Left kidney (tissue), 8 donors: ENCODE measurements at places on chromosomes 12 and 14. TPM values are rescaled to one million over a fixed set of nuclear protein-coding genes. Genes with fewer than 3 reads are reported as not detected.

DNA sequence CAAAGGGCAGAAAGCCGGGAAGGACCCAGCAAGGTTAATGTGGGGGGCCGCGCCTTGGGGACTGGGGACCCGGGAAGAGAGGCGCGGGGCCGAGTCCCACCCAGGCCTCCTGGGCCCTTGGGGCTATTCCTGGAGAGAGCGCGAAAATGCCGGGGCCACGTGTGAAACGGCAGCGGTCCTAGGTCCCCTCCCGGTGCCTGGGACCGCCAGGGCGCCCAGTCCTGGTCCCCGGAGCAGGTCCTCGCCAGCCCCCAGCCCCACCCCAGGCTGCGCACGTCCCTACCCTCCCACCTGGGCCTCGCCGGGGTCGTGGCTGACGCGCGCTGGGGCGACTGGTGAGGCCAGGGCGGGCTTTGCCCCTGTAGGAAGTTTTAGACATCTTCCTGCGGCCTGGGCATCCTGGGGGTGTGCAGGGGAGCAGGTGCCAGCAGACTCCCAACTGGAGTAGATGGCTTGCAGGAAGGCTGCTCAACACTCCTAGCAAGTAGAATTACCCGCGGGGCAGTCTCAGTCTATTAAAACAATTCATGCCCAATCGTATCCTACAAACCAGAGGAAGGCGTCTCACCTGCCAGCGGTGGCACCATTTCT lies 708 bp downstream of the FAR2 start:
- peak; percentile 30 for DNase-seq

DNA sequence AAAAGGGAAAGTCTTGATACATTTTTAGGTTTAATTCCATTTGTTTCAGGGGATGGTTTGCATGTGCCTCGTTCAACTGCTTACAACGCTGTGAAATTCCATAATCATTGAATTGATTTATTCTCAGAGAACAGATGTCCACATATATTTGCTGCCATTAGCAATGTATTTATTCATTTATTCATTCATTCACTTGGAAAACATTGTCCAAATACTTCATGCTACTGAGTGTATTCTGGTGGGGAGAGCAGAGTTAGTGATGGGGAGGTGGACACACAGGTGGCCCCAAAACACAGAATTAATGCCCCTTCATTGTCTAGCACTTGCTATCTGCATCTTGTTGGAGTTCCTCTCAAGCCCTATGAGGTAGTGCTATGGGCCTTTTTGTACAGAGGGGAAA lies 141.2 kb upstream of the PARP11 start:
- no peak for DNase-seq

DNA sequence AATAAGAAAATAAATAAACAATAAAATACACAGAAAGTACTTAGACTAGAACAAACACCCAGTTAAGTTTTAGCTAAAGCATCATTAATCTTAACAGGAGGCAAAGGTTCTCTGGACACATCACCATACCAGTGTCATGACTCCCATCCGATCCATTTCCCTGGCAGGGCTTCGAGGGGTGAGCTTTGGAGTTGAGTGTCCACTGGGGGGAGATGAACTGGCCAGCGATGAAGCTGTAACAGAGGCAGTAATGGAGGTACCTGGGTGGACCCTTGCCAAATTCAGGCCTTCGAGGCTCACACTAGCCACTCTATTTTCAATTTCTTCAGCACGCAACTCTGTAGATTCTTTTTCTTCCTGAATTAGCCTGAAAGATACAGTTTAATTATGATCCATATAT lies 269.5 kb downstream of the ACSS3 start:
- no peak for DNase-seq

DNA sequence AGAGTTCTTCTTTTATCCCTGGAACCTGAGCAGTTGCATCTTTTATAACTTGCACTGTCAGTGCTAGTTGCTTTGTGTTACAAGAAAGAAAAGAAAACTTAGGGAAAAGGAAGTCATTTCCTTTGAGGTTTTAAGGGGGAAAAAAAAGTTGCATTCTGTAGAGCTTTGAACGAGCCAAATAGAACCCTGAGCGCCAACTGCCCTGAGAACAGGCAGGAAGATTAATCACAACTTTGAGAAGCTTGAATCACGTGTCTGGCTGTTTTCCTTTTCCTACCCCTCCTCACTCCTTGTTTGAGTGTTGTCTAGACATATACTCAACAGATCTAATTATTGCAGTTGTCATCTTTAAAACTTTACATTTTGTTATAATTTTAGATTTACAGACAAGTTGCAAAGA lies 12.5 kb downstream of the PCNX1 start:
- no peak for DNase-seq

DNA sequence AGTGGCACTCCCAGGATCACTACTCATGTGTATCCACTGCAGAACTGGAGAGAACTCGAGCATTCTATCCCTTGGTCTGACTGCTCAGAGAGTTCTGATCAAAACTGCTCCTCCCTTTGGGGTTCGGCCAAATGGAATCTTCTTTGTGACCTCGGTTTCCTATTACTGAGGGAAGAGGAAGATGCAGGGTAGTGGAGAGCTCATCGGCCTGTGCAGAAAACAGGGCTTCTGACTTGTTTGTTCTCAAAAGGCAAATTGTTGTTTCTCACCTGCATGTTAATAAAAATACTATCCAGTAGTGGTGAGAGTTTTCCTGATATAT lies 17.1 kb upstream of the AKAP6 start:
- no peak for DNase-seq

- no peak for DNase-seq
These were observed 43.6 kb upstream of the DDX11 start for GRCh38 chr12:31029916-31030562.

DNA sequence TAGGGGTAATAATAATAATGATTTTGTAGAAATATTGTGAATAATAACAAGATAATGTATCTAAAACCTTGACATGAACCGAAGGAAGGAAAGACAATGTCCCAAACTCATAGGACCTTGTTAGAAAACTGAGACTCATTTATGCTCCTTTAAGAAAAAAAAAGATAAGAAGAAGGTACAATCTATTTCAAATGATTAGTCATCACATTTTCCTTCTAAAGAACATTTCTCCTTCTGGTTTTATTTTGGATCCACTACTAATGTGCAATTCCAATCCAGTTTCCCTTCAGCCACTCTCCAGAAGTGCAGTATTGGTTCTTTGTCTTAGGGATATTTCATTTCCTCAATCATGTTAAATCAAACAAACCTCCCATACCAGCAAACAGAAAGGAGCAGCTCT lies 526.7 kb downstream of the FUT8 start:
- DNase-seq: no peak

DNA sequence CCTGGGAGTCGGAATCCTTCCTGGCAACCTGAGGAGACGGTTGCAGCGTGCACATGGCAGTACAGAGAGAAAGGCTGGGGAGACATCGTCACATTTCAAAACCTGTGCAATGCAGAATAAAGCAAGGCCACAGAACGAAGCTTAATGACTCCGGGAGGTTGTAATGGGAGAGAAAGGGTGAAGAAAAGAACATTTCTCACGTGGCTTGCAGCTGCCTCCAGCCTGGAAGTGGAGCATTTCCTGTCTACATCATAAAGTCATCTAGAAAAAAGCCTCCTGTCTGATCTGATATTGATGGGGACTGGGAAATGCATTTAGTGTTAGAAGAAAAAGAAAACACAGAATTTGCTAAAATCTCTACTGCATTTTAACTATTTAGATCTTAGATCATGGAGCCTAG lies 209.3 kb downstream of the TMEM132C start:
- peak; percentile 28 for DNase-seq

GRCh38 chr12:118980407-118981014 lies 830 bp upstream of the SRRM4 start:
- no peak for DNase-seq

TMEM253 gene
- 1.3 TPM for polyA plus RNA-seq

DNA sequence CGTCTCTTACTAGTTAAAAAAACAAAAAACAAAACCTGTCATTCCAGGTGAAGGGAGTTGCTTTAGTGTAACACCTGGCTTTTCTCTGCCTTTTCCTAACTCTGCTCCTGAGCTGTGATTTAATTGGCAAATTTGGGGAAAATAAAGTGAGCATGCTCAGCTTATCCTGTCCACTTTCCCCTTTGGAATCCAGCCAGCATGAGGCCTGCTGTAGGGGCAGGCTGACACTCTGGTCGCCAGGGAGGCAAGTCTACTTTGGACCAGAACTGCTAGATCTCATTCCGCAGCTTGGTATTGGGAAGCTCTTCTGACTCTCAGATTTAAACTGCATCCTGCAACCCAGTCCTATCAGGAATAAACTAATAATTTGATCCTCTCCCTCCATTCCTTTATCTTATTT lies 30.1 kb downstream of the CDKN1B start:
- no peak for DNase-seq

VDR gene
- polyA plus RNA-seq: 3.1 TPM

DNA sequence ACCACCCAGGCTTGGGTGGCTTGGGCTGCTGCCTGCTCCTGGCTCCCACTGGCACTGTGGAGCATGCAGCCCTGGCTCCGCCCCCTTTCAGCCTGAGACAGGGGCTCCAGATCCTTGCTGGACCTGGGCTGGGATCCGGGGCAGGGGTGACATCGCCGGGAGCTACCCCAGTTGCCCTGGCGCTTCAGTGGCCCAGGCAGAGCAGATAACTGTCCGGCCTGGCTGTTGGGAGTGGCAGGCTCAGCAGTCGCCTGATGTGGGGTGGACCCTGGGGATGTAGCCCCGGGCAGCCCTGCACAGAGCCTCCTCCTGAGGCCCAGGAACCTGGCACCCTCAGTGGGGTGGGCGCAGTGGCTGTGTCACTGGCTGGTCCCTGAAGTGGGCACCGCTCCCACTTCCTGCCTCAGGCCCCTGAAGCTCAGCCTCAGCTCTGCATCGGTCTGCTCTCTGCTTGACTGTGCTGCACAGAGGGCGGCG lies 57.9 kb downstream of the FUT8 start:
- DNase-seq: no peak

DNA sequence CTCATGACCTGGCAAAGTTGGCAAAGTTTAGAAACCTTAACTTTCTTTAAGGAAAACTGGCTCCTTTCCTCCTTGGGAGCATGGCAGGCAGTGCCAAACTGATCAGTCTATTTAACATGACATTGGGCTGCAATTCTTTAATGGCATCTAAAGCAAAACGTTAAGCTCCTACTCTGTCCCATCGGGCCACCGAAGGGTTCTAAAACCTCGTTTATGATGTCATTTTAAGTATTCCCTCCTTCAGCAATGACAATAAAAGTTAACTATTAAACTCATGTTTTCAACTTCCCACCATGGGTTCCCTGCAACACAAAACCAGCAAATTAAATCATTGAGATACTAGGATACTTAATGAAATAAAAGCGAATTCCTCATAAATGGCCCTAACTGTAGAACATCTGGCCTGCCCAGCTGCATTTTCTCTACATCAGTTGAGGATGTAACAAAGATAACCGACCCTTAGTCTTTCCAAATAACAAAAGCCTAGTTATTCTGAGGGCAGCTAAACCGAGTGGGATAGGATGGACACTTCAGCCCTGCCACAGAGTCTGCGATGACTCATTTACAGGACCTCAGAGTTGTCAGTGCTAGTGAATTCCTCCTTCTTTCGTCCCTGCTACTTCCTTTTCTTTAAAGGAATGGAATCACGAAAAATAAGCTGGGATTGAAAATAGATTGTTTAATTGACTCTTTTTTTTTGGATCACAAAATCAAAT lies 34.5 kb upstream of the RIC8B start:
- no peak for DNase-seq

GRCh38 chr12:87687362-87687761 lies 341.8 kb downstream of the C12orf50 start:
- peak; percentile 12 for DNase-seq

SLC5A8 gene
- 33.1 TPM for polyA plus RNA-seq

TBC1D30 gene
- 5.1 TPM for polyA plus RNA-seq

DNA sequence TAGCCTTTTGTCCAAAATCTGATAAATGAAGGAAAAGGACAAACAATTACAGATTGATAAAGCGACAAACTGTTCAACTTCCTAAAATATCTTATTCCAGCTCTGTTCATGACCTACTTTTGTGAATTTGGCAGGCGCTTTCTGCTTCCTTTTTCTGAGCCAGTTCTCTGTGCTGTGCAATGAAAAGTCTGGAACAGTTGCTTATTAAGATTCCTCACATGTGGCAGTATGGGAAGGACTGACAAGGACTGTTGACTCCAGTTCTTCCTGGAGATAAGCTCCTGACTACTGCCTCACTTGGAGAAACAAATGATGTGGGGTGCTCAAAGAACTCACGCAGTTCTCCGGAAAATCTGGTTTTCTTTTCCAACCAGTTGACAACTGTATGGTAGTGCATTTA lies 58.3 kb upstream of the ANP32D start:
- DNase-seq: no peak

- DNase-seq: no peak
These were observed 593.0 kb downstream of the VRK1 start for GRCh38 chr14:97390096-97390724.

NR1H4 gene
- polyA plus RNA-seq: 15.0 TPM

DNA sequence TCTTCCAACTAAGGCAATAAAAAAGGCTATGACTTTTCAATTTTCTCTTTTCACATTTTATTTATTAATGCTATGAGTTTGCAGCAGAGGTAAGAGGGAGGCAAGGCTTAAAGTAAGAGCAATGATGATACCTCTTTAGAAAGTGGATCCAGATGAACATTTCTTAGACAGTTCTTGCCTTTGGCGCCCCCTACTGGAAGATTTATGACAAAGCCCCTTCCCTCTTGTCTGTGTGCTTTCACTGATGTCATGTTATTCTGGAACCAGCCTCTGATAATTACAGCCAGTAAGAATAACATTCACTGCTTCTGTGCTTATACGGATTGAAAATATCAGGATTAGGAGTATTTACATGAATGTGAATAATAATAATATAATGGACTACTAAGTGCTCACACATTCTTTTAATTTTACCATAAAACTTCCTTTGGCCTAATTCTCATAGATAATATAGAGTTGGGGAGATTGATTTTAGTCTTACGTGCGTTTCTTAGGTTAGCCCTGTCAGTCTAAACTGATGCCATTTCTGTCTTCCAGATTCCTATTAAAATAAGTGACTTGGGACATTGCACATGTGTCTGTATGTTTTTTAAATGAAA lies 1929.9 kb upstream of the SEL1L start:
- DNase-seq: peak; percentile 49

DNA sequence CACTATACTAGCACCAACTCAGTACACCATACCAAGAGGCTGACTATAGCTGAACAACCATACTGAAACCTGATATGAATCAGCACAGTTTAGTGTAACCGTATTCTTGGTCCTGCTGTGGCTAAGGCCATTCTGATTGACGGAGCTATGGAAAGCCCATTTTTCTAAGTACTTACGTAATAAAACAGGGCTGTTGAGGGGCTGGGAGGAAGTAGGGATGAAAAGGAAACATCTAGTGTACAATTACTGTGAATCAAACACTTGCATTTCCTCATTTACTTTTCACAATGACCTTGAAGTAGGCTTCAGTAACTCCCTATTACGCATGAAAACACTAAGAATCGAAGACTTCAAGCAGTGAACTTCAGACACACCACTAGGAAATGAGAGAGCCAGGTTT lies 198.2 kb downstream of the BTG1 start:
- no peak for DNase-seq

- no peak for DNase-seq
These were observed 33.7 kb upstream of the PPP1CC start for GRCh38 chr12:110776410-110776809.

DNA sequence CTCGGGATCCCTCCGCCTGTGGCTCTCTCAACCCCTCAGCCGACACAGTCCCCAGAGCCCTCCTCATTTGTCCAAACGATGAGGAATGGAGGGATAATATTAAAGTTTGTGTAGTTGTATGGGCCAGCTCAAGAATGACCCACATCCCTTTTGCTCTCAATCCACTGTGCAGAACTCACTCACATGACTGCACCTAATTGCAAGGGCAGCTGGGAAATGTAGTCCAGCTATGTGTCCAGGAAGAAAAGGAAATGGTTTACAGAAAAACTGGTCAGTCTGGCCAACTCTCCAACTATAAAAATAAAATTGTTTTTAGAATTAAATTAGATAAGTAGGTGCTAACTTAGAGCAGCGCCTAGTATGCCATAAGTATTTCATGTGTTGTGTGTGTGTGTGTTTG lies 66.6 kb downstream of the GALNT8 start:
- no peak for DNase-seq
